ENCODE measurements at places on chromosomes 7 and 10.

GRCh38 chr10:98090822-98091221 is 43.6 kb upstream of the R3HCC1L start:
- no peak for DNase-seq

DNA sequence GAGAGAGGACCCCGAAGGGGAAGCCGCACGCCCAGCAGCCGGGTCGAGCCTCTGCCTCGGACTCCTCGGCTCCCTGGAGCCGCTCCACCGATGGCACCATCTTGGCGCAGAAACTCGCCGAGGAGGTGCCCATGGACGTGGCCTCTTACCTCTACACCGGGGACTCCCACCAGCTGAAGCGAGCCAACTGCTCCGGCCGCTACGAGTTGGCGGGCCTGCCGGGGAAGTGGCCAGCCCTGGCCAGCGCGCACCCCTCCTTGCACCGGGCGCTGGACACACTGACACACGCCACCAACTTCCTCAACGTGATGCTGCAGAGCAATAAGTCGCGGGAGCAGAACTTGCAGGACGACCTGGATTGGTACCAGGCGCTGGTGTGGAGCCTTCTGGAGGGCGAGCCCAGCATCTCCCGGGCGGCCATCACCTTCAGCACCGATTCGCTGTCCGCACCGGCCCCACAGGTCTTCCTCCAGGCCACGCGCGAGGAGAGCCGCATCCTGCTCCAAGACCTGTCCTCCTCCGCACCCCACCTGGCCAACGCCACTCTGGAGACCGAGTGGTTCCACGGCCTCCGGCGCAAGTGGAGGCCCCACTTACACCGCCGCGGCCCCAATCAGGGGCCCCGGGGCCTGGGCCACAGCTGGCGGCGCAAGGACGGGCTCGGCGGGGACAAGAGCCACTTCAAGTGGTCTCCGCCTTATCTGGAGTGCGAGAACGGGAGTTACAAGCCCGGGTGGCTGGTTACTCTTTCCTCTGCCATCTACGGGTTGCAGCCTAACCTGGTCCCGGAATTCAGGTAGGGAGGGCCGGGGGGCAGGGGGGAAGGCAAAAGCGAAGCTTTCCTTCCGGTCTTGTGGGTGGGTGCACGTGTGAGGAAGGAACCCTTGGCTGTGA is 973 bp downstream of the GPR158 start:
- DNase-seq, result no peak

DNA sequence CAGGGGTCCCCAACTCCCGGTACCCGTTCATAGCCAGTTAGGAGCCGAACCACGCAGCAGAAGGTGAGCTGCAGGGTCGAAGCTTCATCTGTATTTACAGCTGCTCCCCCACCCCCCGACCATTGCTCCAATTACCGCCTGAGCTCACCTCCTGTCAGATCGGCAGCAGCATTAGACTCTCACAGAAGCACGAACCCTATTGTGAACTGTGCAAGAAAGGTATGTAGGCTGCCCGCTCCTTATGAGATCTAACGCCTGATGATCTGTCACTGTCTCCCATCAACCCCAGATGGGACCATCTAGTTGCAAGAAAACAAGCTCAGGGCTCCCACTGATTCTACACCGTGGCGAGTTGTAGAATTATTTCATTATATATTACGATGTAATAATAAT is 14.6 kb upstream of the AZGP1 start:
- no peak for DNase-seq

- DNase-seq, result no peak
These were observed 75.8 kb downstream of the PRKCQ start for GRCh38 chr10:6504296-6504695.

GRCh38 chr7:99035723-99036545 is 108.0 kb downstream of the SMURF1 start:
- DNase-seq, result no peak

DNA sequence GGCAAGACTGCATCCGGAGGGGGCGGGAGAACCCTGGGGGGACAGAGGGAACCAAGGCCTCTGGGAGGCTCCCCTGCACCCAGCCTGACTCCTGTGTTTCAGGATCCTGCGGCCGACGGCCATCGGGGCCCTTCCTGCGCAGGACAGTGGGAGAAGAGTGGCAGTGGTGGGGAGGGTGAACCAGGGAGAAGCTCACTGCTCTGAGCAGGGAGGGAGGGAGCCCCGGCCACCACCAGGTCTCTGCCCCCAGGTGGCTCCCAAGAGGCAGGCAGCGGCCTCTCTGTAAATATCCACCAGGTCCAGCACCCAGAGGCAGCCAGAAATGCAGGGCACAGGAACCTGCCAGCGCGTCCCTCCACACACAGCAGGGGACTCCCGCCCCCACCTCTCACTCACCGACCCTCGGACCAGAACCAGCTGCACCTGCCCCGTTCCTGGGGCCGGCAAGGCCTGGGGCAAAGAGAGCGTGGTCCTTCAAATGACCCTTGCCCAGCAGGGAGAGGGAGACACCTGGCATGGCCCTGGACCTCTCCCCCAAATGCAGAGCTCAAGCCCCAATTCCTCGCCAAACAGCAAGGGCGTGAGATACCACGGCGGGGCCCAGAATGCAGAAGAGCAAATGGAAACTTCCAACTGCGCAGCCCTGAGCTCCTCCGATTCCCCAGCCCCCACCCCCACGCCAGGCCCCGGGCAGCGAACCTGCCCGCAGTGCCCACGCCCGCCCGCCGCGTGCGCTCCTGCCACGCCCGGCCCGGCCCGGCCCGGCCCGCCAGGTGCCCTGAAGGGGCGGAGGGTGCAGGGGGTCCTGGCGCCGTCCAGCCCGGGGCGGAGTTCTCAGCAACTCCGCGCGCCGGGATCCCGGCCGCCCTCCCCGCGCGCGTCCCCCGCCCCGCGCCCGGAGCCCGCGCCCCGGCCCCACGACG is 805 bp downstream of the RASGEF1A start:
- DNase-seq, result no peak

DNA sequence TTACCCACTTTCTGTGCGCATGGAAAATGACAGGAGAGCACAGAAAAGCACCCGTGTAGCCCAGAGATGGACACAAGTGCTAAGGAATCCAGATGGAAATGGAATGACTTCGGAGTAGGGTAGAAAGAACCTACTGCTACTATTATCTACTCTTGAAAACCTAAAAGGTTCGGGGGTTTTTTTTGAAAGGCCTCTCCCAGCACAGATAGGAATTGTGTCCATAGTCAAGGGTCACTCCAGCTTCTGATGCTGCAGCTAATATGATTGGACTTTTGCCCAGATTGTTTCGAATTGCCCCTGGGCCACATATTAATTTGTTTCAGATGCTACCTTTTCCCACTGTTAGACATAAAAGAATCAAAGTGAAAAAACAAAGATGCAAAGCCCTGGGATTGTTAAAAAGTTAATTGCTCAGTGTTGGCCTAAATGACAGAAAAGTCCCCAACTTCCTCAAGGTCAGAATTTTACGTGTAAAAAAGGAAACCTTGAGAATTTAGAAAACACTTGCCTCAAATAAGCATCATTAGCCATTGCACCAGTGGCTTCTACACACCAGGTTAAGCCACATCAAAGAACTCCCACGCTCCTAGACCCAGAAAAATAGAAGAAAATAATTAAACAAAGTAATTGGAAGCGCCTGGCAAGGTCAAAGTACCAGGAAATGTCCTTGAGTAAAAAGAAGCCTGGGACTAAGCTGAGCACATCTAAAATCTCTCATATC is 40.8 kb upstream of the INSIG1 start:
- peak; percentile 16 for DNase-seq

DNA sequence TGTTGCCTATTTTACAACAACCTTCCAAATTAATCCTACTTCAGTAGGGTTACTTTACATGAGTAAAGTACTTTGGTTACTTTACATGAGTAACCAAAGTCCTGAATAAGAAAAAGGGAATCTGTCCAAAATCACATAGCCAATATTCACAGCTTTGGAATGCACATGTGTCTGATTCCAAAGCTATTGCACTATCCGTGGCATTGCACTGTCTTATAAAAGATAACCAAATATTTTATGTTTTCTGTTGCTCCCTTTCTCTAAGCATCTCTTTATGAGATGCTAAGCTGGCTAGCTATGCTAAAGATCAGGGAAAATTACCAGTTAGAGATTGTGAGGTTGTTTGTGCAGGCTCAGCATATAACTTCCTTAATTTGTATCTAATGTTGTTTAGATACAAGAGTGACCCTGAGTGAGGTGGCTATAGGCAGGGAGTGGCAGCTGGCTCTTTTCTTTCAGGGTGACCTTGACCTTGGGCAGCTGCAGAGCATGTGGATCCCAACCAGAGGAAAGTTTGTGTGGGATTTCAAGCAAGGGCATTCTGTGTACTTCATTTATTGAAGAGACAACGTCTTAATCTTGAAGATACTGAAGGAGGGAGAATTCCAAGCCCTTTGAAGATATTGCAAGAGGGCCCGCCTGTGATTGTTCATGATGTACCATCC is 366.1 kb upstream of the ANKRD30A start:
- no peak for DNase-seq

GRCh38 chr7:108662783-108663362 is 93.2 kb downstream of the DNAJB9 start:
- no peak for DNase-seq

GRCh38 chr10:10532826-10533225 is 484.8 kb upstream of the CELF2 start:
- DNase-seq, result no peak

DNA sequence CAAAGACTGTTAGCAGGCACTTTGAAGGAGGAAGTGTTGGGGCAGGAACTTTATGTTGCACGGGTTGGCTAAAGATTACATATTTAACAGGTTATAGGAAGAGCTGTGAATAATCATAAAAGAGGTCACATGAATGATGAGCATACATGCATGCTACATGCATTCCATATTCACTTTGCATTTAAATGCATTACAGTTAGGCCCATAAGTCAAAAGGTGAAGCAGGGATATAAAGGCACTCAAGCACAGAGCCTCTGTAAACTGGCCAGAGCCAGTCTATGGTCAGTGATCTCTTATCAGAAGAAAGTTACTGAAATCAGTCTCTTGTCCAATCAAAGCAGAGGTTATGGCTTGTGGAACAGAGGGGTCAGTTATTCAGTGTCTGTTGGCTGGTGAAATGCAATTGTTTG is 7.3 kb upstream of the ANKRD7 start:
- no peak for DNase-seq

DNA sequence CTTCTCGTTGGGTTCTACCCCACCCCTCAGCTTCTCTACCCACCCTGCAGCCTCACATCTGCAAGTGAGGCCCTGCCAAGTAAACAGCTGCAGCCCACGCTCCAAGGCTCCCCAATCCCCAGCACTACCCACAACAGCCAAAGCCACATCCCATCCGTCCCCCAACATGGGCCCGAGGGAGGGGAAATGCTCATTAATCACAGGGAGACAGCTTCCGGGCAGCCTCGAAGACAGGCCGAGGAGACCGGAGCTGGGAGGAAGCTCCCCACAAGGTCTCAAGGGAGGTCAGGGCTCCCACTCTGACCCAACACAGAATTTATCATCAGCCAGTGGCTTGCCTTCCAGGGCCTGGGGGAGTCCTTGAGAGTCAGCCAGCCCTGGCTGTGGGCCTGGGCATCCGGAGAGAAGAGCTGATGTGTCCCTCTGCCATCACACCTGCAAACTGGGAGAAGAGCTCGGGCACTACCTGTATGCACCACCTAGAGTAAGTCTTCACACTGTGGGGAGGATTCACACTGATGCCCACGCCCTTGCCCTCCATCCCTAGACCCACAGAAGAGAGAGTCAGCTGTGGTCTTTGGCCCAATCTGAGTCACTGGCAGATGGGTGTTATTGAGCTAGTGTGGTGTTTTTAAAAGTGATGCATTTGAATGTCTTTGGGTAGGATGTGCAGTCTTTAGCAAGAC is 115.5 kb upstream of the ZMIZ1 start:
- peak; percentile 40 for DNase-seq

DNA sequence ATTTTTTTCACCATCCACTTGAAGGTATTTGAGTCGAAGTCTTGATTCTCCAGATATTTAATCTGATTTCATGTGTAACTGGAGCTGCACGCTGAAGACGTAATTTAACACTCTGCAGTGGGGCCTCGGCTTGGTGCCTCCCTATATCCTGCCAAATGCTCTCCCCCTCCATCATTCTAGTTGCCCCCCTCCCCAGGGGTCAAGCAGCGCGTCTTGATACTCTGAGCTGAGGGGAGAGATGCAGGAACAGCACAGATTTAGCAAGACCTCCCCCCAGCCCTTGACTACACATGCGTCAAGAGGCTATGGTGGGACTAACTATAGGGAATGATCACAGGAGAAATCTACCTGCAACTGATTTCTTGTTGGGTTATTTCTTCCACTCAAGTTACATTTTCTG is 85.8 kb downstream of the PRPF18 start:
- DNase-seq, result no peak

DNA sequence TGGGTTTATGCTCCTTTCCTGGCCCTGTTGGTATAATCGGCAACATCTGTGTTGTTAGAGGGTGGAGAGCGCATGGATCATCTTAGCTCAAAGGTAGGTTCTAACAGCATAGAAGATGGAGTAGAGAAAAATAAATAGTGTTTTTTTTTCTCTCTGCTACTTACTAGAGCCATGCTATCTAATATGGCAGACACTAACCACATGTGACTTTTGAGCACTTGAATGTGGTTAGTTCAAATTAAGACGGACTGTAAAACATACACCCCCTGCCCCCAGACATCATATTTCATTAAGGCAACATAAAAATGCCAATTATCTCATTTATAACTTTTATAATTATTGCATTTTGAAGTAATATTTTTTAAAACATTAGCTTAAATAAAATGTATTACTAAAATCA is 525.1 kb downstream of the KIF20B start:
- no peak for DNase-seq

- DNase-seq, result no peak
These were observed 33.7 kb downstream of the CFAP58 start for GRCh38 chr10:104387130-104387888.
